Placental pericyte (primary cell): ENCODE measurements at places on chromosomes 7 and 10. TPM values are rescaled to one million over a fixed set of nuclear protein-coding genes. Genes with fewer than 3 reads are reported as not detected.

GDF2 gene
- total RNA-seq, result 0.14 TPM in 1 of 2 replicates, not detected in the other

SYT15B gene
- 1.3 and 2.0 TPM in 2 replicates for total RNA-seq

TRIM50 gene
- total RNA-seq, result not detected in 2 replicates

AKR1E2 gene
- 10.1 and 15.3 TPM in 2 replicates for total RNA-seq

NME8 gene
- total RNA-seq, result not detected in 2 replicates

GIMAP1 gene
- total RNA-seq, result not detected in 2 replicates

SYT15 gene
- 0.22 and 0.43 TPM in 2 replicates for total RNA-seq

CDK1 gene
- 0.88 and 82.0 TPM in 2 replicates for total RNA-seq

GATA3 gene
- total RNA-seq, result 0.29 TPM in 1 of 2 replicates, not detected in the other

ITPRID1 gene
- not detected in 2 replicates for total RNA-seq

SH2B2 gene
- total RNA-seq, result 2.0 and 2.4 TPM in 2 replicates

TMED4 gene
- 113 and 186 TPM in 2 replicates for total RNA-seq

RADIL gene
- total RNA-seq, result 0.86 and 1.8 TPM in 2 replicates

TMEM225B gene
- 0.44 TPM in 1 of 2 replicates, not detected in the other for total RNA-seq

RBP4 gene
- 0.22 TPM in 1 of 2 replicates, not detected in the other for total RNA-seq

TMEM270 gene
- total RNA-seq, result not detected in 2 replicates

LAMB4 gene
- total RNA-seq, result 0.29 TPM in 1 of 2 replicates, not detected in the other

WEE2 gene
- not detected in 2 replicates for total RNA-seq

SLK gene
- total RNA-seq, result 59.0 and 59.3 TPM in 2 replicates

GTPBP10 gene
- 15.9 and 17.7 TPM in 2 replicates for total RNA-seq

ING3 gene
- total RNA-seq, result 13.8 and 13.9 TPM in 2 replicates

CLDN12 gene
- total RNA-seq, result 61.5 and 79.7 TPM in 2 replicates

CTBP2 gene
- 97.5 and 148 TPM in 2 replicates for total RNA-seq

PTPRN2 gene
- 0.14 TPM in 1 of 2 replicates, not detected in the other for total RNA-seq

COL26A1 gene
- not detected in 2 replicates for total RNA-seq

PIK3AP1 gene
- total RNA-seq, result under 0.01 and 0.43 TPM in 2 replicates

PON3 gene
- not detected in 2 replicates for total RNA-seq

PHTF2 gene
- 51.4 and 55.5 TPM in 2 replicates for total RNA-seq

ENO4 gene
- total RNA-seq, result under 0.01 TPM in 1 of 2 replicates, not detected in the other

MRLN gene
- total RNA-seq, result not detected in 2 replicates

NCF1 gene
- total RNA-seq, result 0.29 TPM in 1 of 2 replicates, not detected in the other

HOXA5 gene
- total RNA-seq, result under 0.01 and 3.4 TPM in 2 replicates

TAS2R41 gene
- 0.29 TPM in 1 of 2 replicates, not detected in the other for total RNA-seq

MYH16 gene
- total RNA-seq, result 0.43 TPM in 1 of 2 replicates, not detected in the other

ZNHIT1 gene
- 70.2 and 76.6 TPM in 2 replicates for total RNA-seq

DLX5 gene
- total RNA-seq, result not detected in 2 replicates

TSPAN14 gene
- total RNA-seq, result 91.0 and 146 TPM in 2 replicates

MKLN1 gene
- 34.8 and 67.9 TPM in 2 replicates for total RNA-seq

ZPBP gene
- total RNA-seq, result not detected in 2 replicates

HMX3 gene
- not detected in 2 replicates for total RNA-seq

SERPINE1 gene
- total RNA-seq, result 1,212 and 2,489 TPM in 2 replicates

NPC1L1 gene
- total RNA-seq, result under 0.01 TPM in 1 of 2 replicates, not detected in the other

NRP1 gene
- 205 and 421 TPM in 2 replicates for total RNA-seq

OR2A2 gene
- total RNA-seq, result not detected in 2 replicates

LOXL4 gene
- total RNA-seq, result 23.0 and 70.5 TPM in 2 replicates

BTRC gene
- 12.3 and 13.7 TPM in 2 replicates for total RNA-seq
